ENCODE measurements at places on chromosomes 3 and 15.

- no peak for DNase-seq
Observed at GRCh38 chr3:124053871-124054270, 61.9 kb upstream of the ROPN1 start.

DNA sequence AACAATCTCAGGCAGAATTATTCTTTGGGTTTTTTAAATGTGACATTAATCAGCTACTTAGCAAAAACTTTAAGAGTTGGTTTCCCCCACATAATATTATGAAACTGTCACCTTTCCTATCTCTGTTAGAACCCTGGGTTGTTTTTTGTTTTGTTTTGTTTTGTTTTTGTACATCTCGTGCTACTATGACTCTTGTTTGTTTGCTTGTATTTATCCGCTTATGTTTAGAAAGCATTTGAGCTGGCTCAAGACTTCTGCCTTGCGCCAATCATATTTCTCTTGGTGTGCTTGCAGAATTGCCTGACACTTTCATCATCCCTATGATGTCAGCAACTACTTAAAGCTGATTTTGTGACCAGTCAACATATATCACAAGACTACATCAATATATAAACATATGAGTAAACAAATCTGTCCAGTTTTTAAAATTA, 116.9 kb downstream of the DCLK3 start:
- no peak for DNase-seq

GRCh38 chr3:101703169-101703568, 16.7 kb upstream of the RPL24 start:
- DNase-seq: no peak

DNA sequence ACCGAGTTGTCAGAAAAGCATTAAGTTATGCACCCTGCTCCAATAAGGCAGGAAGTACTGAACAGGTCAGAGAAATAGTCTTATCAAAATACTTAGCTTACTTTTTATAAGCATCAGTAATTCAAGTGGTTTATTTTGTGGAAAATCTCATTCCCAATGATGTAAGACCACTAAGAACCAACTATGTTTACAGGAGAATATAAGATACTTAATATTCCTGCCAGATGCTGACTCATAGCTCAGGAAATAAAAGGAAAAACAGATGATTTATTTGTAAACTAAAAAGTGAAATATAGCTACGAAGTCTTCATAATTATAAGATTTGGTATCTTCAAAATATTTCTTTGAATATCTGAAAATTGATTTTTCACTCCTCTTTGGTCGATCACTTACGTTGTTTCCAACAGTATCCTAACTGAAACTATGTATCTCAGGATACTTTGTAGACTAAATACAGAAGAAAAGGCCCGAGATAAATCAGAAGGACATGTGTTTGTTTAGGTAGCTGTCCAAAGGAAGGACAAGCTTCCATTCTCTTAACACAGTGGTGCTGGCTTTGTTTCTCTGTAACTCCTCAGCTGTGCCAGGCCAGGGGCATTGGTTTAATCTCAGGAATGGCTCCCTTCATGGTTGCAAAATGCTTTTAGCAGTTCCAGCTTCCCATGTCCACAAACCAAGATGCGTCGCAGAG, 295.8 kb downstream of the GBE1 start:
- DNase-seq: no peak
